ENCODE measurements at places on chromosomes 2 and 18. TPM values are rescaled to one million over a fixed set of nuclear protein-coding genes. Genes with fewer than 3 reads are reported as not detected.

DNA sequence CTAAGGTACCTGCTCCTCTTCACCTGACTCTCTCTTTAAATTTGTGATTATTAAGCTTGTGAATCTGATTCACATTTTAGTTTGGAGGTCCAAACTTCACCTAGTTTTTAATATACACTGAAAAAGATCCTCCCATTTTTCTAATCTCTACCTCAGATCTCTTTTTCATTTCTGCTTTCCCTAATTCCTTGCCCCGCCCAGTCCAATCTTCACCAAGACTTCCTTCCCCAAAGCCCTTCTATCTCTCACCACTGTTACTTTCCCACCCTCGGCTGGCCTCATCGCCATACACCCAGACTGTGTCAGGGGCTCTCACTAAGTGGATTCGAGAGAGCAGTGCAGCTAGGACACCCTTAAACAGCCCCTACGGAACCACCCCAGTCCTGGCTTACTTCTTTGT lies 40.0 kb downstream of the LBH start:
- DNase-seq: no peak

DNA sequence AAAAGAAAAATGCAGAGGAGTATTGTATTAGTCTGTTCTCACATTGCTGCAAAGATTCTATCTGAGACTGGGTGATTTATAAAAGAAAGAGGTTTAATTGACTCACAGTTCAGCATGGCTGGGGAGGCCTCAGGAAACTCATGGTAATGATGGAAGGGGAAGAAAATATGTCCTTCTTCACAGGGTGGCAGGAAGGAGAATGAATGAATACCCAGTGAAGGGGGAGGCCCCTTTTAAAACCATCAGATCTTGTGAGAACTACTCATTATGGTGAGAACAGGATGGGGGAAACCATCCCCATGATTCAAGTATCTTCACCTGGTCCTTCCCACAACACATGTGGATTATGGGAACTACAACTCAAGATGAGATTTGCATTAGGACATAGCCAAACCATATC lies 9.1 kb upstream of the PLCL1 start:
- DNase-seq: no peak

GRCh38 chr2:69735686-69736085 lies 6.2 kb upstream of the ANXA4 start:
- DNase-seq: no peak

The DLX1 gene
- total RNA-seq: 6.8 TPM

- no peak for DNase-seq
These were observed 90.9 kb downstream of the LOXHD1 start for GRCh38 chr18:46566111-46566510.

DNA sequence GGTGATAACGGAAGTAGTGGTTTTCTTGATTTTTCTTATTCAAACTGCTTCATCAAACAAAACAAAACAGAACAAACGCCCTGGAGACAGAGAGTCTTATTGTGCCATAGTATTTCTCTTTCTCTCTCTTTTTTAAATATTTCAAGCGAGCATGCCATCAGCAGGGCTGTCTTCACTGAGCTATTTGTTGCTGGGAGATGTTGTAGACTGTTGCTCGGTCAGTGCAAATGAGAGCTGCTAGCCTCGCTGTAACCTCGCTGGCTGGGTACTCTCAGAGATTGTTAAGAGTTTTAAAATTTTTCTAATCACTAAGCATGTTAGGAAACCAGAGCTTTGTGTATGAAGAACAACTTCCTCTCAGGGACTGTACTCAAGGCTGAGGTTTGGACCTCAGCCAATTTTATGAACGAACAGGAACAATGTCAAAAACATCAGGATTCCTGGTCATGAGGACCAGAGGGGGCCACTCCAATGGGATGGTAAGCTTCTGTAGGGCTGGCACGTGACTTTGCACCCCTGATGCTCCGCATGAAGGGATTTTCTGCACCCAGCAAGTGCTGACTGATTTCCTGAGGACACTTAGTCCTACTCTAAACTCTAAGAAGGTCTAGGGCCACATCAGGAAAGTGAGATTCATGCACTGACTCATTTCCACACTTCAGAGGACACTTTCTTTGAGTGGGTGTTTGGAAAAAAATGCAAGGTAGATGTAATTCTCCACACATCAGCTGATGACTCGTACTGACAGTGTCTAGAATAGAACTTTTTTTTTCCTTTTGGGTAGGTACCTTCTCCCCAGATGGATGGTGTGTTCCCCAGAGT lies 59.8 kb upstream of the IL1R1 start:
- DNase-seq: peak; percentile 84

The ANKRD53 gene
- total RNA-seq: 0.12 TPM

GRCh38 chr2:112674229-112674628 lies 28.5 kb downstream of the SLC20A1 start:
- DNase-seq: no peak
